ENCODE measurements at places on chromosomes 7 and 10.

DNA sequence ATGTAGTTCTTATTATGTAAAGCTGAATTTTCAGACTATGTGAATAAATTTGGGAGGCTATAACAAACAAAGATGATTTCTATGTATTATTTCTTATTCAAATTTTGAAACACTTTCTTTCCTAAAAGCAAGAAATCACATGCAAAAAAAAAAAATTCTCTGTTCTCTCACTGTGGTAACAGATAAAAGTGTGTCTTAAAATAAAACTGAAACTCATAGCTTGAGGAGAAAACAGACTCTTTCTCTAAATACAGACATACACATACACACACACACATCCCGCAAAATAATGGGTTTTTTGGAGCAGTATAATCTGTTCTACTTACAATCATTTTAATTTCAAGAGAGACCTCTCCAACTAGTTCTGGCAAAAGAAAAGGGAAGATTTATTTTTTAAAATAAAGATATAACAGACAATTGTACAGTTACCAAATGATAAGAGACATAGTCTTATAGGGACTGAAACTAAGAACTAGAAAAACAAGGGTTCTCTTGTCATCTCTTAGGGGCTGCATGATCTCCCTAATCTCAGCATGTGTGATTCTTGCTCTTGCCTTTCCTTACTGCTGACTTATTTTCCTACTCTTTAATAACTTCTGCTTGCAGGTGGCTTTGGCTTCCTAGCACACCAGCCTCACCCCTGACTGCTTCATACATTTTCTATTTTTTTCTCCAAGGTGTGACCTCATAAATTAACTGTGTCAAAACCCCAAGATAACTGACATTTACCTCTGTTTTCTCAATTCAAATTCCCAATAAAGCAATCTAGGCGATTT is 483.5 kb upstream of the POT1 start:
- DNase-seq: no peak

GRCh38 chr7:24778543-24779282 is 21.4 kb upstream of the GSDME start:
- DNase-seq: no peak

DNA sequence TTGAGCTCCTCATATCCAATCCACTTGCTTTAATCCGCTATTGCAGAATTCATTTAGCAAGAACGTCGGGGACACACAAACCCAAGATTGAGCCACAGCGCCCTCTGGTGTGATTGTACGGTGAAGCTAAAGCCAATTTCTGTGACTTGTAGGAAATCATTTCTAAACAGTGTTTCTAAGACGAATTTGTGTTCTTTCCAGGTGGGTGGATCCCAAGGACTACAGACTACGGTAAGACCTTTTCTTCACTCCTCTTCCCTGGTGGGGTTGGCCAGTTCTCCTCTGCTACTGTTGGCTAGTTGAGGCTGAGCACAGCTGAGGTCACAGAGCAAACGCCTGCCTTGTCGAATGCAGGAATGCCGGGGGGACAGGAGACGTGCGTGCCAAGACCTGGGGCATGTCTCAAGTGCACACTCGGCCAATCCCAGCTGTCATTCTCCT is 5.2 kb downstream of the DMBT1 start:
- peak; percentile 87 for DNase-seq

DNA sequence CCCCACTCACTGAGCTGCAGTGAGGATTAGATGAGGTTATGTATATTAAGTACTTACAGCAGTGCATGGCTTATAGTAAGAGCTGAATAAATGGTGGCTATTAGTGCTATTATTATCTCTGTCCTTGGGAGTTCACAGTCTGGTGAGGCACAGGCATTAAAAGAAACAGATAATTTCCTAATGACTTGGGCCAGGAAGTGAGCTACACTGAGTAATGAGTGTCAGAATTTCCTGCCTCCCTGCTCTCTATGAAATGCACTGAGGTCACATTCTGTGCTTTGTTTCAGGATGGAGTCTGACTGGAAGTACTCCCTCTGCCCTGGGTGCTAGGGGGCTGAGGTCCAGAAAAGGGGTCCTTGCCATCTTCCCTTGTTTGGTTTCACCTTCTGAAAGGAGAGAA is 48.7 kb upstream of the LOXL4 start:
- DNase-seq: no peak

DNA sequence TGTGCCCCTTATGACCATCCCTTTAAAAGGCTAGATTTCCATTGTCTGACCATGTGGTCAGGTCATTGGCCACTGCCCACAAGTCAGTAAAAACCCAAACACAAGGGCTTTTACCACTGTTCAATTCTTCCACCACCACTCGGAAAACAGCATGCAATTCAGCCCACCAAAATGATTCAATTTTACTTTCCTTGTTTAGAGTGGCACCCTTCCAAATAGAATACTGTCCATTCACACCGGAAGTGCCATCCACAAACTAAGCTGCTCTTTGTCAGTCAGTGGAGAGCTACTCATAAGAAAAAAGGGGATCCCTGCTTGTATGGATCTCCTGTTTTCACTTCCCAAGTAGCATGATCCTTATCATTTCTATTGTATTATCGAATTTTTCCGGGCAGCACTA is 350.7 kb upstream of the MBL2 start:
- DNase-seq: no peak

GRCh38 chr10:19658622-19659233 is 157.5 kb upstream of the PLXDC2 start:
- DNase-seq: no peak

All from ureter (tissue), 1 donor.